Activated T-cell treated with anti-CD3 and anti-CD28 coated beads, Interleukin-2, amount 50 U/mL, for 48 hours (primary cell): ENCODE measurements at places on chromosomes 12 and 14.

DNA sequence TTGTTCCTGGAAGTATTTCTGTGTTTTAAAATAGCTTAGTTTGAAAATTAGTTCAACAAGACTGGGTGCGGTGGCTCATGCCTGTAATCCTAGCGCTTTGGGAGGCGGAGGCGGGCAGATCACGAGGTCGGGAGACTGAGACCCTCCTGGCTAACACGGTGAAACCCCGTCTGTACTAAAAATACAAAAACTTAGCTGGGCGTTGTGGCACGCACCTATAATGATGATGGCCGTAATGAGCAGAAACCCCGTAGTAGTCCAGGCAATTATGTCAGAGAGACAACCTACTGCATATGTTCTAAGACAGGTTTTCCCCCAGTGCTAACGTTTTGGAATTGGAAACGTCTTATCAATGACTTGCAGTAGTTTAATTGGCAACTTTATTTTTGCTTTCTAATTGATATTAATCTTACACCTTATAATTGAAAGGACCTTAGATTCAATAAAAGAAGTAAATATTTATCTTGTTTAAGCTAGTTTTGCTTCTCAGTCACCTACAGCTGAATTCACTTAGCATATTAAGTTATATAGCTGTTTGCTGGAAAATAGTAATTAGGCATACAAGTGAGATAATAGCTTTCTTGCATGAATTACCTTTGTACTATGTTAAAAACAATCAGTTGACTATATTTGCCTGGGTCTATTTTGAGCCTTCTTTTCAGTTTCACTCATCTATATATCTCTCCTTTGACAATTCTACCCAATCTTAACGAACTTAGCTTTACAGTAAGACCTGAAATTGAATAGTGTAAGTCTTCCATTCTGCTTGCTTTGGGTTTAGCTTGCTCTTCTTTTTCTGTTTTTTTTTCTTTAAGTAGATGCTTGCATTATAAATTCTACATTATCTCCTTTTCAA lies 15.6 kb downstream of the CLECL1 start:
- DNase-seq, result no peak

DNA sequence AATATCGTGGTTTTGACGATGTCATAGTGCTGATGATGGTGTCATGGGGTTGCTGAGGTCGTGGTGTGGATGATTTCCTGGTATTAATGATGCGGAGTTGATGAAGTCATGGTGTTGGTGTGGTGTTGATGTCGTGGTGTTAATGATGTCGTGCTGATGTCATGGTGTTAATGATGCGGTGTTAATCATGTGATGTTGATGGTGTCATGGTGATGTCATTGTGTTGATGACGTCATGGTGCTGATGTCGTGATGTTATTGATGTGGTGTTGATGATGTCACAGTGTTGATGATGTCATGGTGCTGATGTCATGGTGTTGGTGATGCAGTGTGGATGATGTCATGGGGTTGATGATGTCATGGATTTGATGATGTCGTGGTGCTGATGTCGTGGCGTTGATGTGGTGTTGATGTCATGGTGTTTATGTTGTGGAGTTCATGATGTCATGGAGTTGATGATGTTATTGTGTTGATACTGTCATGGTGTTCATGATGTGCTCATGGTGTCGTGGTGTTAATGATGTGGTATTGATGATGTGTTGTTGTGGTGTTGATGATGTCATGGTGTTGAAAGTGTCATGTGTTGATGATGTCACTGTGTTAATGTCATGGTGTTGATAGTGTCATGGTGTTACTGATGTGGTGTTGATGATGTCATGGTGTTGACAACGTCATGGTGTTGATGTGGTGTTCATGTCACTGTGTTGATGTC lies 48.5 kb upstream of the RIMBP2 start:
- peak; percentile 50 for DNase-seq

GRCh38 chr14:73634011-73634833 lies 10.6 kb upstream of the DNAL1 start:
- DNase-seq, result no peak

- no peak for DNase-seq
Measured at GRCh38 chr12:114013575-114014345, 47.6 kb upstream of the RBM19 start.

- DNase-seq, result no peak
Measured at GRCh38 chr12:94761559-94761958, 111.2 kb upstream of the TMCC3 start.

DNA sequence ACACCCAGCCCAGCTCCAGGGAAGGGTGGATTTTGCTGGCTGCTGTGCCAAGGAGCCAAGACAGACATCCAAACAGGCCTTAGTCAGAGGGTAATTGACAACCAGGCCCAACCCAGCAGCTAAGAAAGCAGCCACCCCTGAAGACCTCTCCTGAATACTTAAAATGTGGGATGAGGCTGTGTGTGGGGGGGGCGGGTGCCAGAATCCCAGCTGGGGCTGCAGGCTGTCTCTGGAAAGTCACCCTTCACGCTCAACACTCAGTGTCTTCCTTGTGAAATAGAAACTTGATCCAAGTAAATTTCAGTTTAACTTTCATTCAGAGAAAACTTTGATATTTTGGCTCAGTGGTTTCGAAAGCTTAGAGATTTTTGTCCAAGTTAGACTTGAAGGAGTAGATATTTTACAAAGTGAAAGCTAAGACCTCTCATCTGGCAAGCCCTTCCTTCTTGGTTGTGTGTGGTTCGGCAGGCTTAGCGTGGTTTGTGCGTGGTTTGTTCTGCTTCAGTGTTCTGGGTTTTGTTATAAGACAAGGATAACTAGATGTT lies 5.1 kb downstream of the PAPLN start:
- no peak for DNase-seq

- DNase-seq, result no peak
Measured at GRCh38 chr12:102444093-102444492, 36.3 kb downstream of the IGF1 start.
